ENCODE measurements at places on chromosomes 4 and X.

- DNase-seq, result no peak
These were observed 129.2 kb upstream of the MSX1 start for GRCh38 chr4:4730249-4730648.

GRCh38 chrX:40366661-40367060 is 214.1 kb upstream of the ATP6AP2 start:
- DNase-seq, result no peak

DNA sequence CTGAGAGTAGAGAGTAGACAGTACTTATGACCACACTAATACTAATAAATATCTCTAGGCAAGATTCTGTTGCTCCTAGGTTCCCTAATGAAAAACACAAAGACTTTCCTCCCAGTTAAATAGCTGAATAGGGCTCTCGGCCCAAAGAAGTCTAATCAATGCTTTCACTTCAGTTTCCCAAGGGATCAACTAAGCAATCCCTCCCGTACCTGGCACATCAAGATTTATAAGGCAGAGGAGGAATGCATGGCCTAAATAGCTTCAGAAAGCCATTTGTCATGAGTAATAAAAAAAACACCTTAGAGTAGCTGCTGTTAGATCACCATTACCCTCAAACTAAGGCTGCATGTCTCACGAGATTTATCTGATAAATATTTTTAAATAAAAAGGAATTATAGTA is 56.8 kb upstream of the EXOC1L start:
- no peak for DNase-seq

DNA sequence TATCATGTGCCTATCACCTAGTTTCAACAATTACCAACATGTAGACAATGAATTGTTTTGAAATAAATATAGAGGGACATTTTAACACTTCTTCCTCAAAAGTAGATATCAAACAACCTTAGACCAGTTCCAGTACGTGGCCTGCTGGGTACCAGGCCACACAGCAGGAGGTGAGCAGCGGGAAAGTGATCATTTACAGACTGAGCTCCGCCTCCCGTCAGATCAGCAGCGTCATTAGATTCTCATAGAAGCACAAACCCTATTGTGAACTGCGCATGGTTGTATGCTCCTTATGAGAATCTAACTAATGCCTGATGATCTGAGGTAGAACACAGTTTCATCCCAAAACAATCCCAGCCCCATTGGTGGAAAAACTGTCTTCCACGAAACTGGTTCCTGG is 6.5 kb downstream of the BBS7 start:
- DNase-seq, result no peak

DNA sequence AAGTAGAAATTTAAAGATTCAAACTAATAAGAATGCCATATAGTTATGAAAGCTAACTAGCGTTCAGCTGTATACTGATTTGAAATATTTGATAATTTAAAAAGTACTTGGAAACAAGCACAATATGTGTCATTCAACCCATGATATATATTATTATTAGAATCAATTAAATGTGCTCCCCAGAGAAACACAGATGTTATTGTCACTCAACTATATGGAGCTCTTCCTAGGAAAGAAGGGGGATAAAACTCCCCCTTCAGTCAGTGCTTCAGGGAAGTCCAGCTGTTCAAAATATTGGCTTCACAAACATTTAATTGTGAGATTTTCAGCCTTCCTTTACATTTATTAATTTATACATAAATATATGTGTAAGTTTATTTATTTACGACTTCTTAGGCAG is 135.9 kb downstream of the SLC4A4 start:
- no peak for DNase-seq

- DNase-seq, result no peak
These were observed 333.9 kb upstream of the DDX53 start for GRCh38 chrX:22665818-22666217.

- no peak for DNase-seq
These were observed 137.5 kb upstream of the ANXA3 start for GRCh38 chr4:78414116-78414515.

DNA sequence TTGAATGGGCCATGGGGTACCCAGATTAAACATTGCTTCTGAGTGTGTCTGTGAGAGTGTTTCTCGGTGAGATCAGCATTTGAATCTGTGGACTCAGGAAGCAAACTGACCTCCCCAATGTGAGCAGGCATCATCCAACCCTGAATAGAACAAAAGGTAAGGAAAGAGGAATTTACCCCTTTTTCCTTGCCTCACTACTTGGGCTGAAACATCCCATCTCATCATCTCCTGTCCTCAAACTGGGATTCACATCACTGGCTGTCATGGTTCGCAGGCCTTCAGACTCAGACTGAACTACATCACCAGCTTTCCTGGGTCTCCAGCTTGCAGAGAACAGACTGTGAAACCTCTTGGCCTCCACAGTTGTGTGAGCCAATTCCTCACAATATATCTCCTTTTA is 47.1 kb downstream of the TEC start:
- no peak for DNase-seq

GRCh38 chrX:31093639-31093975 is 21.8 kb upstream of the FTHL17 start:
- no peak for DNase-seq

- DNase-seq, result no peak
These were observed 48.2 kb downstream of the SPCS3 start for GRCh38 chr4:176367771-176368465.

DNA sequence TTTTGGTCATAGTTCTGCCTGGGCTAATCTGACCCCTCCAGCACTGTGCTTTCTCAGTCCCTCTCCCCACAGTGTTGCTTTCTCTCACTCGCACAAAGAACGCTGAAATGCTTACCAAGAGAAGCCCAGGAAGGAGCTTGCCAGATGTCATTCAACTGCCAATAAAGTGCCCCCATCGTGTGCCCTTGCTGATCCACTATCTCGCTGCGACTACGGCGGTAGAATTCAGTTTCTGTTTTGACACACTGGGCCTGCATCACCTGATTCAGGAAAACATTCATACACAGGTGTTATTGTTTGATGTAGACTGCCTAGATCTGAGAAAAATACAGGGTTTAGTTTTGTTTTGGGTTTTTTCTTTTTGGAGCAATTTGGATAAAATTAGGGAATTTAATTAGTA is 121.2 kb downstream of the MANBA start:
- no peak for DNase-seq

GRCh38 chr4:122503214-122503613 is 46.7 kb upstream of the IL2 start:
- no peak for DNase-seq

DNA sequence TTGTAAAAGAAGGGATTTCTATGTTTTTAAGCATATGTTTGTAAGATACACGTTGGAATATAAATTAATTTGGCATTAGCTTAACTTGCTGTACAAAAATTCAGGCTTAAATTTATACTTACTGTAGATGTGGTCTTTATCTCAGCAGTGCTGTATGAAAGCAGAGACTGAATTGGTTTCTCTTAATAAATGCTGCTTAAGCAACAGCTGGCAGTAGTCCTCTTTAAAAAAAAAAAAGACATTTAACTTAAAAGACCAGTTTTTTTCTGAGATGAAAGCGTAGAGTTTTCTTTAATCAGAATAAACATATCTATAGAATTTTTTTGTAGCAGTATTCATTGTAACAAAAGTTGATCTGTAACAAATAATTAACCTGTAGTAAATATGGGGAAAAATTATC is 124.6 kb downstream of the RAP1GDS1 start:
- DNase-seq, result no peak

DNA sequence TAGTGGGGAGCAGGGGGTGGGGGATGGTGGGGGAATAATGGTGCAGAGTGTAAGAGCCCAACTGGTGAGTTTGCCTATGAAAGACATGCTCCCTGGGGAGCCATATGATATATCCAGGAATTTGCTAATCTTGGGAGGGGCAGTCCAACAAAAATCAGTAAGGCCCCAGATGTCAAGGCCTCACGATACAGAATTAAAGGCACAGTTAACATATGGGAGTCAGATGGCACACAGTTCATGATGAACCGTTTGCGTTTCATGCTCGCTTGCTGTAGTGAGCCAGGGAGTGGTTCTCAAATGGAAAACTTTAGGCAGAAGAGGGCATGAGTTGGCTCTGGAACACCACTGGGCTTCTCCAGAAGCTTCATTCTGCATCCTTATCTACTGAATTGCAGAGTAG is 33.9 kb upstream of the VCX2 start:
- DNase-seq, result no peak

- no peak for DNase-seq
These were observed 165.0 kb downstream of the SPIN4 start for GRCh38 chrX:63186137-63186536.

GRCh38 chrX:71053217-71053621 is 14.9 kb downstream of the SNX12 start:
- no peak for DNase-seq

DNA sequence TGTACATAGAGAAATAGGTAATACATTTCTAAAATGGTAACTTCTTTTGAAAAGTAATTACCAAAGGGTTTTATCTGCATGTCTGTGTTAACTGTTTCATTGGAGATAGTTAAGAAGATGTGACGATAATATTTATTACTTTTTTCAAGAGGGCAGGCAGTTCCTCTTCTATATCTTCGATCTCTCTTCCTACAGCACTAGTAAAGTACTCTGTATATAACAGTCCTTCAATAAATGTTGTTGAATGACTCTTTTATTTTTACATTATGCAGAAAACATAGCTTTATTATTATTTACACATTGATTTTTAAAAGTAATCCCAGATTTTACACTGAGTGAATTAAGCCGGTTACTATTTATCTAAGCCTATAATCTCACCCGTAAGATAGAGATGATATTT is 51.8 kb downstream of the TMPRSS11E start:
- no peak for DNase-seq

GRCh38 chr4:59969909-59970308 is 1230.2 kb upstream of the ADGRL3 start:
- DNase-seq, result no peak

- no peak for DNase-seq
These were observed 139.0 kb downstream of the DCK start for GRCh38 chr4:71132486-71132885.

DNA sequence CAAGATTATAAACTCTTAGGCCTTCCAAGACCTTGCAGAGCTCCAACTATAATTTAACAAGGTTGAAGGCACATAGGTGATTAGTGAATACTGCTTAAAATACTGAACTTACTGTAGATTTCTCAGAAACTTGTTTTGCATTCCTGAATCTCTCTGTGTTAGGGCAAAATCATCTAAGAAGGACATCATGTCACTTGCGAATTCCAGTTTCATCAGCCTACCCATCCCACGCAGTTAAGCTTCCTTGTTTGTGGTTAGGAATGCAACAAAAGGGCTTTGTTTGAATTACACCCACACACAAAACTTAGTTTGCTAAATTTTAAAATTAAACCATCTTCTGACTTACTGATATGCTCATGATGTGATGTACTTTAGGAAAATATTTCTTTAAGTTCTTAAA is 174.0 kb downstream of the SOWAHB start:
- no peak for DNase-seq

GRCh38 chr4:112001041-112001440 is 144.2 kb upstream of the FAM241A start:
- no peak for DNase-seq

DNA sequence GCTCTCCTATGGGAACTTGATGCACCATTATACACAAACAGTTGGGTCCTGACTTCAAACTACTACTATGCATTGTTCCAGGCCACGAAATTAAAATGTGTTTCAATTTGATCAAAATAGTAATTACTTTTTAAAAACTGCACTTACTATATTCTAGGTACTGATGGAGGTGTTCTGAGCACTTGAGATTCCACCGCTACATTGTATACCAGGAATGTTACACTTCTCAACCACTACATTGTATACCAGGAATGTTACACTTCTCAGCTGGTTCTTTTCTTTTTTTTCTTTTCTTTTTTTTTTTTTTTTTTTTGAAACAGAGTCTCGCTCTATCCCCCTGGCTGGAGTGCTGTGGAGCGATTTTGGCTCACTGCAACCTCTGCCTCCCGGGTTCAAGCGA is 77.9 kb downstream of the ELOVL6 start:
- no peak for DNase-seq

DNA sequence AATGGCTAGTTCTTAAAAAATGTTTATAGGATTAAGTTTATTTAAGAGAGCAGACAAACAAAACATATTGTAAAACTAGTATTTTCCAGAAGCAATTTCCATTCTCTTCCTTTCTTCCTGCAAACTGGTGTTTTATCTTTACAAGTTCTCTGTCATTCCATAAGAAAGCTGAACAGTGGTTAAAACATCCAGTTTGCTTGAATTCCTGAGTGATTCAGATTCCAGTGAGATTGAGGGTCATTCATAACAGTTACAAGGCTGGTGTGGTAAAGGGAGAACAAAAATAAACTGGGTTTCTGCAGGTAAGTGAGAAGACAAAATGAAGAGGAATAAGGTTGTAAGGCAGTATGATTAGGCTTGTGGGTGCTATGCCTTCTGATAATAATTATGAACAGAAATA is 544.8 kb upstream of the DIPK2B start:
- DNase-seq, result no peak

DNA sequence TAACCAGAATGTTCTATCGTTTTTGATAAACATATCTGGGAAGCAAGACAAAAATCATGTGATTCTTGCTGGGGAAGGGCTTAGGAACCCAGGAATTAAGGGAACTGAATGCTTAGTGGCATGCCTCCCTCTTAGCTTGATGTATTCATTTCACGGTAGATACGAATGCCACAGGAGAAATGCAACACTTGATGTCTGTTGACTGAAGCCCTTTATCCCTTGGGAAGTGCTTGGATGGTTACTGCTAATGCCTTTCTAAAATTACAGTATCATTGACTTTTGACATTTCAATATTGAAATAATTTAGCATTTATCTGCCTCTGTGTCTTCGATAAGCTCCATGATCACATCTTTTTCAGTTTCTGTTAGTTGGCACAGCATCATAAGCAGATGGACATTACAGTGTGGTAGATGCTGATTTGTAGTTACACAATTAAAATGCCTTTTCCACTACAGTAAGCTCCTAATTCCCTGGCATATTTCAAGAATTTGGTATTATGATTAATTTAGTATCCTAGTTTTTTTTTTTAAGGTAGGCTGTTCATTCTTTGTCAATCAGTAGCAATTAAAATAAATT is 226.7 kb downstream of the ARHGAP10 start:
- no peak for DNase-seq

DNA sequence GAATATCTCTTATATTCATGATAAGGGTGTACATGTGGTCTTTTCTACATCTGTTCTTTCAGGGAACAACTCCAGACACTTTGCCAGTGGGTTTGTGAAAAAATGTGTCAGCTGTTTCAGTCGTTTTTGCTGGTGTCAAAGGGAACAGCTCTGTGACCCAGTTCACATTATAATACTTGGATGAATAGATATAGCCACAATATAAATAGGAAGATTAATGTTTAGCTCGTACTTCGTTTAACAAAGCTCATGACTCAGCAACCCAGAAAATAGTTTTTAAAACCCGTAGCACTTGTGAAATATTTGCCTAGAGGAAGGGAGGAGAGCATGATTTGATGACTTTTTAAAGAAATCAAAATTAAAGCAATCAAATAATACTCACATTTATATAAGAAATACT is 7.9 kb downstream of the LIAS start:
- no peak for DNase-seq
